ENCODE measurements at places on chromosomes 1 and 21. TPM values are rescaled to one million over a fixed set of nuclear protein-coding genes. Genes with fewer than 3 reads are reported as not detected.
A peak's percentile ranks its signal among the peaks of the same experiment; 100 is the strongest.

The OR2L5 gene
- not detected for polyA plus RNA-seq

The RGS1 gene
- polyA plus RNA-seq, result 3.7 TPM

The CBS gene
- polyA plus RNA-seq, result 5.9 TPM

The SLC45A1 gene
- 0.78 TPM for polyA plus RNA-seq

The SYT6 gene
- 1.2 TPM for polyA plus RNA-seq

The C1orf87 gene
- polyA plus RNA-seq, result 0.94 TPM

The GJC2 gene
- 0.67 TPM for polyA plus RNA-seq

The DTL gene
- 13.3 TPM for polyA plus RNA-seq

The IL23R gene
- polyA plus RNA-seq, result 0.12 TPM

The PLD5 gene
- 1.2 TPM for polyA plus RNA-seq

DNA sequence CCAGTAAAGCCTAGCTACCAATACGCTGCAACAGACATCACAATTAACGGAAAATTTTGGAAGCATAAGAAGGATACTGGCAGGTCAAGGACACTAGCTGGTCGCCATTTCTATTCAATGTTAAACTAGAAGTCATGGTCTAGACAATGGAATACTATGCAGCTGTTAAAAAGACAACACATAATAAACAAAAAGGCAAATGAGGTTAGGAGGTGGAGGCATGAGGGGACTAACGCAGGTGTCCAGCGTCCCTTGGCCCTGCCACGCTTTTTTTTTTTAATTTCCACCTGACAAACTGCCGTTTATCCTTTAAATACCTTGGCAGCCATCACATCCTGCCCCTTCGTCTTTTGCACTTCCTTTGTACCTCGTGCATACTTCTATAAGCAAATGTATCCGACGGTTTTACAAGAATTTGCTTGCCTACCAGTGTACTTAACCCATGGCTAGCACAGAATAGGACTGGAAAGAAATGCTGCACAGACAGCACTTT, 698 bp upstream of the SLC22A15 start:
- no peak for DNase-seq

- no peak for DNase-seq
Observed at GRCh38 chr21:45539796-45540600, 2.2 kb downstream of the SLC19A1 start.

DNA sequence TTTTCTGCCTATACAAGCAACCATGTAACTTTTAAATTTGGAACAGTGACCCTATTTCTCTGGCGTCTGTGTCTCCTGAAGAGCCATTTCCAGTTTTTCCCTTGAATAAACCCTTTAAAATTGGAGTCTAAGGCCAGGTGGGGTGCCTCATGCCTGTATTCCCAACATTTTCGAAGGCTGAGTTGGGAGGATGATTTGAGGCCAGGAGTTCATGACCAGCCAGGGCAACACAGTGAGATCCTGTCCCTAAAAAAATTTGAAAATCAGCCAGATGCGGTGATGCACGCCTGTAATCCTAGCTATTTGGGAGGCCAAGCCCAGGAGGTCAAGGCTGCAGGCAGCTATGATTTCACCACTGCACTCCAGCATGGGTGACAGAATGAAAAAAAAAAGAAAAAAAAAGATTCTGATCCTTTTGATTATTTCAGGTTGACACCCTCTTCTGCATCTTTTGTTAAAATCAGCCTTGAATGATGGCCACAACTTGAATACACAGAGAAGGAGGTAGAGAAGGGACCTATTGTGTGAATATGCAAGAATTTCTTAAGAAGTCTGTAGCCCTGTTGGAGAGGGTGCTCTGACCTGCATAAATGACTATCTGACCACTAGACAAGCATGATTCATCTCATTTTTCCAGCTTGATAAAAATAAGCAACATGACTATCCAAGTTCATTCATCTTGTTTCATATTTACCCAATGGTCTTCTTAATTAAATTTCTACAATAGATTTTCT, 40.2 kb upstream of the PARP1 start:
- no peak for DNase-seq

DNA sequence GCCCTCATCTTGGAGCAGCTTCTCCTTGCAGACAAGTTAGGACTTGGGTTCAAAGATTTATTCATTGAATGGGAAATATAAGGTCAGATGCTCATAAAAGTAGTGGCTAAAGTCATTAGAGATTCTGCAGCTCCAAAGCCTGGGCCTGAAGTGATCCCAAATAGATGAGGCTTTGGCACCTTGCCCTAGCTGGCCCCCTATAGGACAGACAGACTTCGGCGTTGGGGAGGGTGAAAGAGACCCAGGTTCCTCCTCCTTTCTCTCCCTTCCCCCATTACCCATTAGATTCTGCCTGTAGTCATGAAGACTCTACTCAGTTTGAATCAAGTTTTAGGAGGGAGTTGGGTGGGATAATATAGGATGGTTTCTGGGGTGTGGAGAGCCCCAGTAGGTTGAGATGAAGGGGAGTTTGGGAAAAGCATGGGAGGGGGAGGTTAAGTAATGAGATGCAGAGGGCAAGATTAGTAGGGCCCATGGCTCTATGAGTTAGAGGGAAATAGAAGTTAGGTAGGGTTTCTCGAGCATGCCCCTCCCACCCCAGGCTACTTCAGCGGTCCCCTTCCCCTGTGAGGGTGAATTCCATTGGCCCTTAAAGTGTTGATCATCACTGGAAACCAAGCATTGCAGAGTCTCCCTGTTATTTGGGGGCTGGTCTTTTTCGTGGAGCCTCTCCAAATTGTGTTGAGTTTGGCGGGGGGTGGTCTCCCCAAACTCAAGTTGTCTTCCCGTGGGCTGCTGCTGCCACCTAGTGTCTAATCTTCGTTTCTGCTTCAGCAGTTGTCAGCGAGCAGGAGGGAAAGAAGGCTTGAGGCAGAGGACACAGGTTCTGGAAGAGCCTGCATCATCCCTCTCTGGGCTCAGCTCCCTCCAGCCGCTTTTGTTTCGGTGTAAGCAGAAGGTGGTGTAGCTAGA, 2.1 kb upstream of the AHDC1 start:
- no peak for DNase-seq

DNA sequence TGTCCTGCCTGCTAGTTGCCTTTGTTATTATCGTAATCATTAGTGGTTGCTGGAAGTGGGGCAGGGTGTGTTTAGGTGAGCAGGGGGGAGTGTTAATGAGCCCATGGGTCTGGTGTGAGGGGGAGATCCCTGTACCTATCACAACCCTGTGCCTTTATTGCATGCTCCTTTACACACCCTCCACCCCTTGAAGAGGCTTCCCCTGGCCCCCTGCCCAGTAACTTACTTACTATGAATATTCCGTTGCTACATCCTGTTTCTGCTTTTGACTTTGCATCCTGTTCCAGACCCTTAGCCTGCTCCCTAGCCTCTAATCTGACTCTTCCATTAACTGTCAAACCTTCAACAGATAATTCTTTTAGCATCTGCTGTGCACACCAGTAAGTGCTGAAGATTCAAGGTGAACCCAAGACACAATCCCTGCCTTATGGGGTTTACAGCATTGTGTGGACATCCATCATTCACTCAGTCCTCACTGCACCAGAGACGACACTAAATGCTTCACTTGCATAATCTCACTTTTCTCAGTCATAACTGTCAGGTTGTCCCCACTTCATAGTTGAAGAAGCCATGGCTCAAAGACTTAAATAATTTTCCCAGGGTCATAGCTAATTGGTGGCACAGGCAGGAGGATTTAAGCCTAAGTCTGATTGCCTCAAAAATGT, 47.9 kb downstream of the CDC7 start:
- DNase-seq, result no peak

DNA sequence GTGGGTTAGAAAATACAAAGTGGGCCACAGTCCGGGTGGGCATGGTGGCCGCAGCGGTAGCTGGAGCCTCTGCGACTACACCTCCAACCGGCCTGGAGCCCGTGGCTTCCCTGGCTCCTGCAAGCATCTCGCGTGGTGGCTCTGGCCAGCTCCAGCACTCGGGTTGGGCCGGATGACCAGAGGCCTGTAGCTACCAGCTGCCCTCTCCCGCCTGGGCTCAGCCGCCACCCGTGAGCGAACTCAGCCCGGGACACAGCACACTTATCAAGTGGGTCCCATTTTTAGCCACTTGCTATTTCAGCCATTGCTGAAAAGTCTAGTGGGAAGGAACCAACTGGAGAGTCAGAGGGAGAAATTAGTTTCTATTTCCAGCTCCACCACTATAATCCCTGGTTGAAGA, 107.7 kb upstream of the CACYBP start:
- DNase-seq, result no peak

DNA sequence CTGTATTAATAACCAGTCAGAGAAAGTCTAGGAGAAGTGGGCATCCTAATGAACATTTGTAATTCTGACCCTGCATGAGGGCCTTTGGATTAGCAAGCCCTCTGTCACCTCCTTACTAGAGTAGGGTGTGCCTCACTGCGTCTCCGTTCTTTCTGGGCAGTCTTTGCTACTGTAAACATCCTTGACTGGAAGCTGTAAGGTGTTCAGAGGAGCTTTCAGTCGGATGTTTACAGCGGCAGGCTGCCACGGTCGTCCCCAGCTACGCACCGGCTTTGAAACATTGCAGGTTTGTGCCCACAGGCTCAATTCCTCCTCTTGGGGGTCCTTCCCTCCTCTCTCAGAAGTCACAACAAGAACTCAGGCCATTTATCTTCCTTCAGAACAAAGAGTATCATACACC, 29.4 kb upstream of the KCNQ4 start:
- no peak for DNase-seq

GRCh38 chr1:54809496-54810074, 8.5 kb upstream of the TTC22 start:
- DNase-seq, result no peak

DNA sequence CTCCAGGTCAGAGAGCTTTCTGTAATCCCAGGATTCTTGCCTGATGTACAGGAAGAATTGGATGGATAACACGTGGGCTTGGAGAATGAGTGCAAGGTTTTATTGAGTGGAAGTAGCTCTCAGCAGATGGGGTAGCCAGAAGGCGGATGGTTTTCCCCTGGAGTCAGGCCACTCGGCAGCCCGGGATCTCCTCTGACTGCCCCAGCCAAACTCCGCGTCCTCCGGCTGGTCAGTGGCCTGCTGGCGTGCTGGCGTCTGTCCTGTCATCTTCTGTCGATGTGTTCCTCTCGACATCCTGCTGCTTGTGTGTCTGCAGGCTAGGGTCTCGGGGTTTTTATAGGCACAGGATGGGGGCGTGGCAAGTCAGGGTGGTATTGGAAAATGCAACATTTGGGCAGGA, 27.4 kb upstream of the GJA9 start:
- no peak for DNase-seq

DNA sequence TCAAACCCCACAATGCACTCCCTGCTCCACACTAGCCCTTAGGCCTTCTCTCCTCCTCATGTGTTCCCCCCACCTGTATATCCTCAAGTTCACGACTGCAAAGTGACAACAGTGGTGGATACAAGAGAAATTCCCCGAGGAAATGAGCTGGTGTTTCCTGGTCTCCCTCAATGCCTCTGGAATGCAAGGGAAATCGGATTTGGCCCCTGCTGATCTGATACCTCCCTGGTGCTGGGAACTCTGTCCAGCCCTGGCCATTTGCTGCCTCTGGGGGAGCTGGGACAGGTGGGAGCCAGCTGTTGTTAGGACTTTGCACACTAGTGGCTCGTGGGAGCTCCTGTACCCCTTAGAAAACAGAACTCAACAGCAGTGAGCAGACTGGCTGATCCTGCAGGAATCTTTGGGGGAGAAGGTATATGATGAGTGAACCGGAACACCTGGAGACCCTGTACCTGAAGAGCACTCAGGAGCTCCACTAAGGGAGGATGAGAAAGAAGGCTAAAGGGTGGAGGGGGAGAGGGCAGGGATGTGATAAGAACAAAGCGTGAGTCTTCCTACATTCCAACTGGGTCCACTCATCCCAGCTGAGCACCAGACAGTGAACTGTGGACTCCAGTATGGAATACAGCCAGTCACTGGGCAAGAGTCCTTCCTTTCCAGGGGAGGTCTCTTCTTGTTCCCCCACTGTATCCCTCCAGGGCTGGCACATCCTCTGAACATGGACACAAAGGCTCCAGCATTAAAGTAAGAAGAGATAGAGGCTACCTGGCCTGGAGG, 69.3 kb downstream of the PLXNA2 start:
- no peak for DNase-seq

GRCh38 chr21:30148906-30149305, 17.7 kb downstream of the CLDN17 start:
- DNase-seq, result peak; percentile 44
